Coronary artery (tissue), 2 donors: ENCODE measurements at places on chromosomes 7 and 10.

- no peak for DNase-seq
These were observed 241.7 kb upstream of the NEBL start for GRCh38 chr10:21138769-21139340.

GRCh38 chr7:115674467-115675024 lies 356.0 kb downstream of the TFEC start:
- DNase-seq, result no peak

DNA sequence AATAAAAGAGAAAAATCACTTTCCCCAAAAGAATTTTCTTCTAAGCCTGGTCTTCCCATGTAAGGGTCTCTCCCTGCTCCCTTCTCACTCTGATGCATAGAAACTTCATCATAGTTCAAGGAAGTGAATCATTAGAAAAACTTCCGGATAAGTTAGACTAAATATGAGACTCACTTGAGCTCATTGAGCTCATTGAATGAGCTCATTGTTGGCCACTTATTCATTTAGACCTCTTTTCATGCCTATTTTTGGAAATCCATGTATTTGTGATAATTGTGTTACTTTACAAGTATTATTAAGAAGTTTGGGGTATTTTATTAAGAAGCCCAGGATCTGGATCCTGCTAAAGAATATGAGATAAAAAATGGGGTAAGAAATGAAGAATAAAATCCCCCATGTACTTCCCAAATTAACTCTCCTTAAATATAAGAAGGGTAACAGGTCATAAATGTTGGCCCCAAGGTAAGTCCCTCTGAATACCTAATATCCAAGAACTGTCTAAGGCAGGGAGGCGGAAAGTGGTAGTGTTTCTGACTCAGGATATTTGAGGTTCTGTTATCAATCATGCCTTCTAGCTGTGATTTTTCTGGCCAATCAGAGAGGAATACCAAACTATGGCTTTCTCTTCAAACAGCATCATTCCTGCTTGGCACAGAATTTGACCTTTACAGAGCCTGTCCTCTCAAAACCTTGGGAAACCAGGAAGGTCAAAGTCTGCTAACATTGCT lies 236.5 kb upstream of the PTN start:
- DNase-seq, result no peak

- DNase-seq, result peak; percentile 85
These were observed 4.6 kb downstream of the BMI1 start for GRCh38 chr10:22325272-22326144.

- no peak for DNase-seq
These were observed 2.1 kb downstream of the PDSS1 start for GRCh38 chr10:26699631-26700030.

DNA sequence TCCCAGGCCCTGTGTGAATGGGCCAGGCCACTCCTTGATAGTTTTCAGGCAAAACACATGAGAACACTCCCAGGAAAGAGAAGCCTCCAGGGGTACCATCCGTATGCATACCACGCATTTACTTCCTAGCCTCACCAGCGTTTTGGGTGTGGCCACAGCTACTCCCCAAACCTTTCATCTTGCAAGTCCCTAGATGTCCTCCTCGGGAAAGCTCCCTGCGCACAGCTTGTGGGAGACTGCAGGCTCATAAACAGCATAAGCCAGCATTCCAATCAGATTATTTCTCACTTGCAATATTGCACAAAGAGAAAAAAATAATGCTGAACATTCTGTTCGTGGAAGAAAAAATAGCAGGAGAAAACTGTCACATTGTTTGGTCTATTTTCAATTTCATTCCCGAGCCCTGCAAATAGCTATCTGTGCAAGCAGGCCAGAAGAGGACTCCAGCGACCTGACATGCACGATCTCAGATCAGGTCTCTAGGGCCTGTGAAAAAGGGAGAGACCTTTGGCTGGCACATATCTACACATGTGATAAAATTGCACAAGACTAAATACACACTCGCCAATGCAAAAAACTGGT lies 175.6 kb downstream of the PLXNA4 start:
- DNase-seq, result no peak

GRCh38 chr7:51827631-51828030 lies 511.0 kb upstream of the COBL start:
- no peak for DNase-seq

- DNase-seq, result no peak
These were observed 33.7 kb downstream of the CTTNBP2 start for GRCh38 chr7:117839507-117839906.

- DNase-seq, result no peak
These were observed 50.0 kb upstream of the FAM20C start for GRCh38 chr7:142248-142941.

DNA sequence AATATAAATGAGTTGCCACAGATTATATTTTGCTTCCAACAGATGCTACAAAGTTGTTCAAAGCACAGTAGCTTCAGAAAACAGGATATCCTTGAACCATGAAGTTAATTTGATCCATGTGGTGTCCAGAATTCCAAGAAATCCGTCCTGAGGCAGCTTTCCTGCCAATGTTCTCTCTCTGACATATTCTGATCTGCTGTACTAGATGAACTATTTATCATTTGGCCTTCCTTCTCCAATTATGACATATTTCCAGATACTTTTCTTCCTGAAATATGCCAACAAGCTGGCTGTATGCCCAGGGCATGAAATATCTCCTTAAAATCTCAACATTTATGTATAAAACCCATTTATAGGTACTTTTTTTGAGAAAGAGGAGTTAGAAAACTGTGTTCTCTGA lies 141.1 kb downstream of the SPAG6 start:
- DNase-seq, result no peak

GRCh38 chr10:123569436-123570035 lies 96.6 kb upstream of the GPR26 start:
- no peak for DNase-seq

- no peak for DNase-seq
These were observed 344.1 kb upstream of the PRKCQ start for GRCh38 chr10:6924166-6924565.

DNA sequence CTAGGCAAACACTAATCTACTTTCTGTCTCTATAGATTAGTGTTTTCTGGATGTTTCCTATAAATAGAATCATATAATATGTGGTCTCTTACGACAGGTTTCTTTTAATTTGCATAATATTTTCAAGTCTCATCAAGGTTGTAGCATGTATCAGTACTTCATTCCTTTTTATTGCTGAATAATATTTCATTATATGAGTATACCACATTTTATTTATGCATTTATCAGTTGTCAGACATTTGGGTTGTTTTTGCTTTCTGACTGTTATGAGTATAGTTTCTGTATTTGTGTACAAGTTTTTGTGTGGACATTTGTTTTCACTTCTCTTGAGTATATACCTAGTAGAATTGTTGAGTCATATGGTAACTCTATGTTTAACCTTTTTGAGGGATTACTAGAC lies 48.2 kb downstream of the SHOC2 start:
- DNase-seq, result no peak

GRCh38 chr7:1402791-1403637 lies 56.3 kb downstream of the MICALL2 start:
- no peak for DNase-seq

GRCh38 chr10:6912424-6912823 lies 332.3 kb upstream of the PRKCQ start:
- DNase-seq, result no peak

DNA sequence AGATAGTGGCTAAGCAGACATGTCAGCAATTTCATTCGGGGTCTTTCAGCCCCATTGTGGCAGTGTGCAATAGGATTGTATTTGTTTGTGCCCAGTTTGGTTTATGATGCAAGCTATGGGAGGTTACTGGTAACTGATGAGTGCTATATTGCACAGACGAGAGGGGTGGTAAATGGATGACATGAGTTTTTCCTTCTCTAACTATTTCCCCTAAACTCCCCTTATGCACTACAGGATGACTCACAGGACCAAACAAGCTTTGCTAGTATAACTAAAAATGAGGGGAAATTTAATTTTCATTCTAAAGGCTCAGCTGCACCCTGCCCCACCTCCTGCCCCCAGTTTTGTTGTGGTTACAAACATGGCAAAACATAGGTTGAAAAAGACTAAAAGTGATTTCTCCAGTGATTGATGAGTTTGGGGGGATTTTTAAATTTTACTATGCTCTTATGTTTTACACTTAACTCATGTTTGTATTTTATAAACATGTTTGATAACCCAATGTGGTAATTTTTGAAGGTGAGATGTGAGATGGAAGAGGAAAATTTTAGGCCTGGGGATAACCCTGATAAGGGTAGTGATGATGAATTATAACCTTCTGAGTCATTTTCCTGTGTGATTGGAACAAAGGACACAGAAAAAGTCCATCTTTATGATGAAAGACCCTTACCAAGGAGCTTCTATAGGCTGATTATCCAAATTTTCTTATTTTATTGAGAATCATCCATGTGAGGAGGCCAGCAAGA lies 60.8 kb upstream of the NAMPT start:
- DNase-seq, result no peak

- DNase-seq, result peak; percentile 87
These were observed 277.6 kb downstream of the REEP3 start for GRCh38 chr10:63798599-63799498.

DNA sequence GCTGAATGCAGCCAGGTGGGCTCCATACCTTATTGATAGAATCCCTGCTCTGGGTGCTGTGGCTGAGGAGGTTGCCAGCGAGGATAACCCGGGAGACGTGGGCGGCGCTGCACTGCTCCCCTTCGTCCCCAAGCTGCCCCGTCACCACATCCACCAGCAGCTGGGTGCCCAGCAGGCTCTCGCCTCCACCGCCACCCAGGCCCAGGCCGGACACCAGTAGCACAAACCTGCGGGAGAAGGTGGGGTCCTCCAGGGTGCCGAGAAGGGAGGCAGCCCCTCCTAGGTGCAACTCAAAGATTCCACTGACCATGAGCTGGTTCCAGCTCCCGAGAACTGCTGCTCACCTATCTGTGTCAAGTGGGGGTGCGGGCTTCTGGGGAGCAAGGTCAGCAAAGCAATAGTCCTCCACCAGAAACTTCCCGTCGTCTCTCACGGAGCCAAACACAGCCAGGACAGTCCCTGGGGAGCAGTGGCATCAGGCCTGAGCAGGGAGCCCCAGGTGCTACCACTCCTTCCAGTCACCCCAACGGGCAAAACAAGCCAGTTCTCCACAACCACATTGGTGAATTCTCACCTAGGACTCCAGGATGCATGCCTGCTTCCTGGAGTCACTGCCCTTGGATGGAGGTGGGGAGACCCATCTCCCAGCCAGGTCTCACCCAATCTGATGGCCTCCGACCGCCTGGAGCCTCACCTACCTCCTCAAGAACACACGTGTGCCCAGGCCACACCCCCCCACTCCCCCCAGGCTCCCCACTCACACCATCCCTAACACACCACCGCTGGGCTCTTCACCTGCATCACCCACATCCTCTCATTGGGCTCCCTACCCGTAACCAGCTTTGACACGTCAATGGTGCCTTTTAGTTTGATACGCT lies 6.3 kb downstream of the POLD2 start:
- DNase-seq, result no peak

GRCh38 chr10:43846187-43846680 lies 197.6 kb upstream of the ZNF32 start:
- DNase-seq, result peak; percentile 76

DNA sequence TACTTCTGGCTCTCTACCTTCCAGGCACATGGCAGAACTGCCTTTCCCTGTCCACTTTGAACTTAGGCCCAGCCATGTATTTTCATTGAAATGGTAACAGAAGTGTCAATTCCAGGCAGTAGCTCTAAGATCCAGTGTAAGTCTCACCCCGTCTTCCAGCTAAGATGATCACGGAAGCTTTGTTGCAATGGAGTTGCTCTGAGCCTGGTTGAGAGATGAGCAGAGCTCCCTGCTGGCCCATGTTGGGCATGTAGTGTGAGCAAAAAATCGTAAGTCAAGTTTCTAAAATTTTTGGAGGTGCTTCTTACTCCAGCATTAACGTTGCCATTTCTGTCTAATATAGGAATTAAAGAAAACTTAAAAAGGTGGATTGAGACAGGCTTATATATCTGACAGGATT lies 274.4 kb downstream of the IPMK start:
- DNase-seq, result no peak

GRCh38 chr7:33431543-33431942 lies 302.2 kb downstream of the BBS9 start:
- no peak for DNase-seq

DNA sequence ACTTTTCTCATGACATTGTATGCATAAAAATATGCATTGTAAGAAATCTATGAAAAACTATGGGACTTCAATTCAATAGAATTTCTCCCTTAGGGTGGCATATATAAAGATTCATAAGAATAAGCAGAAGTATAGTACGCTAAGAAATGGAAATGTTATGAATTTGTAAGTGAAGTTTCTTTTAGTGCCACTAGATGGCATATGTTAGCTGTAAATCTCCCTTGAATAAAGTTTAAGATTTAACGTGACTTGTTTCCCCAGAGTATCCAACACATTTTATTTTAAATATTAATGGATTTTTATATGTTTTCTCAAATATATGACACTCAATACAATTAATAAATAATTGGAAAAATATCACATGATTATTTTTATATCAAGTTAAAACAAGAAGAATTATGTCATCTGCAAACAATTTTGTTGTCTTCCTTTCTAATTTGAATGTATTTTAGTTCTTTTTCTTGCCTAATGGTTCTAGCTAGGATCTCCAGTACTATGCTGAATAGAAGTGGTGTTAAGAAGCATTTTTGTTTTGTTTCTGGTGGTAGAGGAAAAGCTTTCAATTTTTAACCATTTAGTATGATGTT lies 287.2 kb downstream of the HGF start:
- DNase-seq, result no peak

DNA sequence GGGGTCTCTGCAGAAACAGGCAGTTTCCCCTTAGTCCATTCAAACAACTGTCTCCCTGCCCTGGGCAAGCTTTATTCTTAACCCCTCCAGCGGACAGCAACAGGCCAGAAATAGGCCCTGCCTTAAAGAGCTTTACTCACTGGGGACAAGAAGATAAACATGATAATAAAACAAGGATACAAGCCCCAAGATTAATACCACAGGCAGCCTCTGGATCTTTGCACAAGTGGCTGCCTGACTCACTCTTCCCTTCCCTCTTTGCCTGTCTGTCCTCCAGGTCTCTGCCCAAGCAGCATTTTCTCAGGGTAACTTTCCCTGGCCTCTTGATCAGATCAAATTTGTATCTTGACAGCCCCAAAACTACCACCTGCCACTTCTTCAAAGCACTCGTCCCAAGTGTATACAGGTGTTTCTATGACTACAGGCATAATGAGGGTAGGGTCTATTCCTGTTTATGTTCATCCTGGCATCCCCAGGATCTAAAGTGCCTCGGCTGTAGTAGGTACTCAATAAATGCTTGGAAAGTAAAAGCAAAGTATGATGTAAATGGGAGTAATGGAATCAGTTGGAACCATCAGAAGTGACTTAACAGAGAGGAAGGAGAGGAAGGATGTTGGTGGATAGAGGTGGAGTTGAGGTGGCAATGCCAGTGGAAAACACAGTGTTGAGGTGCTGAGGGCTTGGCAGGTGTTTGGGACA lies 7.0 kb upstream of the CAMK2G start:
- no peak for DNase-seq

- no peak for DNase-seq
These were observed 15.2 kb upstream of the CDCA7L start for GRCh38 chr7:21960922-21961321.
